ENCODE measurements at places on chromosomes 1 and 21. TPM values are rescaled to one million over a fixed set of nuclear protein-coding genes. Genes with fewer than 3 reads are reported as not detected.

KCNC4 gene
- total RNA-seq = 15.6 TPM

DENND2C gene
- total RNA-seq = 4.5 TPM

SPATA45 gene
- total RNA-seq = 0.80 TPM

LDLRAD2 gene
- 0.13 TPM for total RNA-seq
